Activated CD4-positive, alpha-beta T cell treated with anti-CD3 and anti-CD28 coated beads, Interleukin-2, amount 50 U/mL, for 1 hour (primary cell): ENCODE measurements at places on chromosomes 12 and 14.

- no peak for DNase-seq
Observed at GRCh38 chr14:50319721-50320120, 7.6 kb downstream of the DMAC2L start.

DNA sequence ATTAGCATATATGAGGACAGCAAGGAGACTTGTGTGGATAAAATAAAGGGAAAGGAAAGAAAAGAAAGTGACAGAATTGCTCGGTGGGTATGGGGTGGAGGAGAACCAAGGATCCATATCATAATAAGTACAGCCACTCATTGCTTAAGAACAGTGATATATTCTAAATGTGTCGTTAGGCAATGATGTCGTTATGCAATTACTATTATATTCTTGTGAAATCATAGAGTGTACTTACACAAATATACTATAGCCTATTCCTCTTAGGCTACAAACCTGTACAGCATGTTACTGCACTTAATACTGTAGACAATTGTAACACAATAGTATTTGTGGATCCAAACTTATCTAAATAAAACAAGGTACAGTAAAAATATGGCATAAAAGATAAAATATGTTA lies 271.1 kb downstream of the CCER1 start:
- DNase-seq, result no peak

- DNase-seq, result no peak
Observed at GRCh38 chr14:70702161-70702560, 60.4 kb downstream of the TTC9 start.

DNA sequence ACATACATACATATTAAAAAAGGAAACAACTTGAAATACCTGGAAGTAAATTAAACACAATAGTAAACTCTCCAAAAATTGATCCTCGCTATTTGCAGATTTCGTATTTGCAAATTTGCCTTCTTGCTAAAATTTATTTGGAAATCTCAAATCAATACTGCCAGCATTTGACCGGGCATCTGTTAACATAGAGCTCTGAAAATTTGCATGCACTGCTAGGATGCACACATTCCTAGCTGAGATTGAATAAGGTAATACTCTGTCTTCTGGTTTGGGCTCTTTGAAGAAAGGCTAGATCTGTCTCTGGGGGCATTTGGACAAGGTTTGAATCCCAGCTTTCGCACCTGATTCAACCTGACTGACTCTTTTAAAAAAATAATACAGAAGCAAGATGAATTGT lies 729.1 kb upstream of the MGAT4C start:
- no peak for DNase-seq

- DNase-seq, result no peak
Observed at GRCh38 chr12:77485961-77486854, 344.5 kb upstream of the NAV3 start.

- no peak for DNase-seq
Observed at GRCh38 chr12:109822951-109823411, 10.2 kb downstream of the TRPV4 start.
